Kidney epithelial cell (primary cell): ENCODE measurements at places on chromosomes 2 and 18. TPM values are rescaled to one million over a fixed set of nuclear protein-coding genes. Genes with fewer than 3 reads are reported as not detected.

- DNase-seq = no peak
These were observed 155.2 kb upstream of the COL3A1 start for GRCh38 chr2:188819011-188819410.

GRCh38 chr2:173869244-173870229, 95.6 kb downstream of the SP3 start:
- no peak for DNase-seq

DNA sequence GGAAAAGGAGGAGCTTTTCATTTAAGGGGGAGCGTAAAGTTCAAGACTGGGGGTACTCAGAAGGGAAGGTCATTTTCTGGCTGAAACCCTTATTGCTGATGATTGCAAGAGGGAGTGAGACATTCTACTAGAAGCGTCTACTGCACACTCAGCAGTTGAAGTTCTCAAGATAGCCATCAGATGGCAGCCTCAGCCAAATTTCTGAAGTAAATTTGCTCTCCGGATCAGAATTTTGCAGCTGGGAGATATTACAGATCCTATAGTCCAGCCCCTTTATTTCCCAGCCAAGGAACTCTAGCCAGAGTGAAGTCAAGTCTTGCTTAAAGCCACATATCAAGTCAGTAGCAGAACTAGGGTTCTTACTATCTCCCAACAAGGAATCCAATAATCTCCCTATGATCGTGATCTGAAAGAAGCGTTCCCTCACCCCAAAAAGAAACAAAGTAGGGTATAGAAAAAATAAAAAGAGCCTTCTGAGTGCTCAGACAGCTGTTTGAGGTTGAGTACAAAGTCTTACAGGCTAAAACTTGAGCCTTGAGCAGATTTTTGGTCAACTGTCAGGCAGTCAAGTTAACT, 24.0 kb downstream of the RAX start:
- peak; percentile 32 for DNase-seq

GRCh38 chr18:65259403-65259802, 491.4 kb upstream of the CDH7 start:
- no peak for DNase-seq

DNA sequence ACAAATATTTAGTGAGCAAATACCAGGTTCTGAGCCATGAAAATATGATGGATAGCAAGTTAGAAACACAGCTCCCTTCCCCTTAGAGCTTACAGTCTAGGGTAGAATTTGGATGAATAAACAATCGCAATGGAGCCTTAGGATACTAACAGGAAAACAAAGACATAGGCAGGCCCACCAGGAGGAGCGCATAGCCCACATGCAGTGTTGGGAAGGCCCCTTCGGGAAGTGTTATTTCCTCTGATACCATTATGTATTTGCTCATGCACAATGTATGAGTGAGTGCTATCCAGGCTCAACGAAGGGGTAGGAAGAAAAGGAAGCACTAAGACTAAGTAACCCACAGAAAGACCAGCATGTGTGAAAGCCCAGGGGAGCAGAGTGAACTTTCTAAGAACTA, 54.0 kb downstream of the RAB27B start:
- DNase-seq = no peak

GRCh38 chr2:32430804-32431203, 74.0 kb downstream of the BIRC6 start:
- no peak for DNase-seq

DNA sequence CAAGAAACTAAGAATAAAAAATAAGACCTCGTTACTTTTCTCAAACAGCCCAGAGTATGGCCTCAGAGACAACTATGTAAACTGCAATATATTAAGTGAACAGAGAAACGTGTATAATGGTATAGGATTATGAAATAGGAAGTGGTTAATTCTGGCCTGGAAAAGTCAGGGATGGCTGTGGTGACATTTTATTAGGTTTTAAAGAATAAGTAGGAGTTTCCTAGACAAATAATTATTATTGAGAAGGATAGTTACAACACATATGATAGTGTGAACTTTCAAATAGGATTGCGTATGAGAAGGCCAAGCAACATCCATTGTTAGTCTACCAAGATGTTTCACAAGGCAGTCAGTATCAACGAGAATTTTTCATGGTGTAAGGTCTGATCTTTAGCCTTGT, 244.1 kb downstream of the LPIN1 start:
- DNase-seq = no peak

- peak; percentile 86 for DNase-seq
These were observed 24.2 kb upstream of the BZW1 start for GRCh38 chr2:200787351-200788120.

DNA sequence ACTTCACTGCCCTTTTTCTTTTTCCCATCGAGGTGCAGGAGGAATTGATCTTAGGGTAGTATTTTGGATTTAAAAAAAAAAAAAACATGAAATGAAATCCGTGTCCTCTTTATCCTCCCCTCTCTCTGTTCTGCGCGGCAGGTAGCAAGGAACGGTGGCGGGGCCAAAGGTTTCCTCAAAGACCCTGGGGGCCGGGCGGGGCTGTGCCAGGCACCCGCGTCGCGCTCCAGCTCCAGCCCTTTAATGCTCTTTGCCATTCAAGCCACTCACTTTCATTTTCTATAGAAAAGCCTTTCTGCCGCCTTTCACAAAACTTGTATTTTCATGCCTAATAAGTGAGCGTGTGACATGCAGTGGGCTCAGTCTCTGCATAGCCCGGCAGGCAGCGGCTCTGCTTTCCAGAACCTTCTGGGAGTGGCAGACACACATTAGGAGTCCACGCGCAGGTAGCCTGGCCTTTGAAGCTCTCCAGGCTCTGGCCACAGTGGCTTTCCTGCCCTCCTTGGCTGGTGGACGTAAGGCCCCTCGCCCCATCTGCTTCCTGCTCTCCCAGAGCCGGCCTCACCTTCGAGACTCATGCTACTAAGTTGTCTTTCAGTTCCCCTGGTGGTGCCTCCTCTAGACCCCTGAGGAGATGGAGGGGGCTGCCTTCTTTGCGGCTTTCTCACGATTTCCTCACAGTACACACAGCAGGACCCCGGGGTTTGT, 41.7 kb downstream of the AGAP1 start:
- no peak for DNase-seq

DNA sequence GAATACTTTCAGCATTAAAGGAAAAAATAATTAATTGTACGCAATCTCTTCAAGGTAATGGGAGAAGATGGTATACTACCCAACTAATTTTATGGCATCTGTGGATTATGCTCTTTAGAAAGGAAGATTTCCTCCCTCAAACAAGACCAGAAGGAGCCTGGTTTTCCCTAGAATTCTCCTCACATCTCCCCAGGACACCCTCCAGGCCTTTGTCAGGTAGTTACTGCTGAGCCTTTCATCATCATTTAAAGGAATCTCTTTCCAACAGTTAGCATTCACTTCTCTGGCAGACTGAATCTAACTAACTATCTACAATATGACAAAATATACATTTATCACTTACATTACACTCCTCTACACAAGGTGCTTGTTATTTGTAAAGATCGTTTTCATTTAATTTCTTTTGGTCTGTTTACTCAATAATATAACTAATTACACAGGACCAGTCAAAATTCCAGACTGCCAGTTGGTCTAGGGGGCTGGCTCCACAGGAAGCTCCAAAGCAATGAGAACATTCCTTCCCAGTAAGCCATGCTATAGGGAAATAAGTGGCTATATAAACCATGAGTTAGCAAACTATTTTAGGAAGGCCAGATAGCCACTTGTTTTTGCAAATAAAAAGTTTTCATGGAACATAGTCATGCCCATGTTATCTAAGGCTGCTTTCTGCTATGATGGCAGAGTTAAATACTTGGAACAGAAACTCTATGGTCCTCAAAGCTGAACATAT, 19.1 kb downstream of the ZNF24 start:
- no peak for DNase-seq

DNA sequence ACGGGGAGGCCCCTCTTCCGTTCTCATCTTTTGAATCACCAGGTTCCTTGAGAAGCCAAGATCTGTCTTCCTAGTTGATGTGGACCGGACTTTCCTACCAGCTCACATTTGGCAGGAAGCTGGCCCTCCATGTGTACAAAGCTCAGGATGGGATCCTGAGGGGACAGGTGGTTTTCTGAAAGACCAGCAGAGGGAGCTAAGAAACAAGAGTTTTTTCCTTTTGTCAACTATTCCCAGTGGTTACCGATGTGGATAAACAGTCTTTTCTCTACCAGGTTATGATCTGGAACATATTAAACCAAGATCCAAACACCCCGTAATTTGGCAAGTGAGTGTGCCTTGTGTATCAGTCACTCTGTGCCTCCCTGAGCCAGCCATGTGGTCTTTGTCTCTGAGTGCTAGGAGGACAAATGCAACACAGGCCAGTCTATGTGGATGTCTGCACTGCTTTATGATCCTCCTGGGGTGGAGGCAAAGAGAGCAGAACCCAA, 25.1 kb upstream of the ARHGAP25 start:
- no peak for DNase-seq

Gene VPS4B
- total RNA-seq = 56.6 and 63.8 TPM in 2 replicates

Gene DOK1
- 23.6 and 27.7 TPM in 2 replicates for total RNA-seq

Gene CCDC141
- total RNA-seq = not detected in 2 replicates

Gene ITPRIPL1
- 5.1 and 5.5 TPM in 2 replicates for total RNA-seq

Gene AKAIN1
- not detected in 2 replicates for total RNA-seq

Gene TBR1
- 0.08 TPM in 1 of 2 replicates, not detected in the other for total RNA-seq

Gene B4GALT6
- total RNA-seq = 8.8 and 28.7 TPM in 2 replicates

Gene NXPH2
- total RNA-seq = not detected in 2 replicates
